ENCODE measurements at places on chromosomes 6 and 20.

DNA sequence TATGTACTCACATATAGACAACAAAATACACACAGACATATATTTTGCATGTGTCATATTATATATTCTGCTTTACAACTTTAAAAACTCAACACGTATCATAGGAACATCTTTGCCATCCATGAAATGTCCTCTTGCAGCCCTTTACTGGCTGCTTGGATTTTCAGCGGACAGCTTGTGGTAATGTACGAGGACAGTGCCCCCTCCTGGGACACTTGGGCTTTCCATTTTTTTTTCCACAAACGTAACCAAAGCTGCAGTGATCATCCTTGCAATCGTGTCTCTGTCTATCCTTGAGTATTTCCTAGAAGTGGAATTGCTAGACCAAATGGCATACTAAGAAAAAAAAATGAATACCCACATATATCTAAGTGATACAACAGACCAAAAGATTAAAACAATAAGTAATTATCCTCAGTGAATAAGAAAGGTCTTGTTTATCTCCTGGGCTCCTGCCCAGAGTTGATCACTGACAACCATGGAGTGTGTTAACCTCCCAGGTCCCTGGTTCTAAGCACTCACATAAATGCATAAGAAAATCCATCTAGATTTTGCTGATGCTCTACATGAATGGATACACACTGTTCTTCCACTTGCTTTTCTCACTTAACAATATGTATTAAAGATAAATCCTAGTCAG, 18.1 kb downstream of the BPI start:
- no peak for DNase-seq

- no peak for DNase-seq
Measured at GRCh38 chr20:60048634-60049521, 90.7 kb downstream of the CDH26 start.

DNA sequence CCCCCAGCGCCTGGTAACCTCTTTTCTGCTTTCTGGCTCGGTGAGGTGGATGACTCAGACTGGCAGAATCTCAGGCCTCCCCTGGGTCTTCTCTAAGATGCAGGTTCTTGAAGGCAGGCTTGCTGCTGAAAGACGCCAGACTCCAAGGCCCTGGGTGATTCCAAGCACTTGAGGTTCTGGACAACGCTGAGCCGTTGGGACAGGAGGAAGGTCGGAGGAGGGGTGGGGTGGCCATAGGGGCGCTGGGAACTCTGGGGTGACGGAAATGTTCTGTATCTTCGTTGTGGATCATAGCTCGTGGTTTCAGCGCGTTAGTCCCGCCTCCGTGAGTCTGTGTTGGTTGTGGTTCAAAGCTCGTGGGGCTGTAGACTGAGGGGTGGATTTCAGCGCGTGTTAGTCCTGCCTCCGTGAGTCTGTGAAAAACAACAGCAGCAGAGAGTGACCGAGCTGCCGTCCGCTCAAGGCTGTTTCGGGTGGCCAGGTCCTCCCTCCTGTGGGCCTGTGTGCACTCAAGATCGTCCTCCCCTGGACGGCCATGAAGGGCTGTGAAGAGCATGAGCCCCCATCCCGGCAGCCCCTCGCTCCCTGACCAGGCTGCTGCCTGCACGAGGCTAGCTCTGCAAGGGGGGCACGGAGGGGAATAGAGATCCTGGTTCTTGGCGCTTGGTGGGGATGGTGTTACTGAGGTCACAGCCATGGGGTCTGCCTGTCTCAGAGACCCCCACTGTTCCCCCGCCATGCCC, 7.7 kb downstream of the NTSR1 start:
- no peak for DNase-seq

- no peak for DNase-seq
Measured at GRCh38 chr20:23062632-23063031, 13.2 kb upstream of the THBD start.

DNA sequence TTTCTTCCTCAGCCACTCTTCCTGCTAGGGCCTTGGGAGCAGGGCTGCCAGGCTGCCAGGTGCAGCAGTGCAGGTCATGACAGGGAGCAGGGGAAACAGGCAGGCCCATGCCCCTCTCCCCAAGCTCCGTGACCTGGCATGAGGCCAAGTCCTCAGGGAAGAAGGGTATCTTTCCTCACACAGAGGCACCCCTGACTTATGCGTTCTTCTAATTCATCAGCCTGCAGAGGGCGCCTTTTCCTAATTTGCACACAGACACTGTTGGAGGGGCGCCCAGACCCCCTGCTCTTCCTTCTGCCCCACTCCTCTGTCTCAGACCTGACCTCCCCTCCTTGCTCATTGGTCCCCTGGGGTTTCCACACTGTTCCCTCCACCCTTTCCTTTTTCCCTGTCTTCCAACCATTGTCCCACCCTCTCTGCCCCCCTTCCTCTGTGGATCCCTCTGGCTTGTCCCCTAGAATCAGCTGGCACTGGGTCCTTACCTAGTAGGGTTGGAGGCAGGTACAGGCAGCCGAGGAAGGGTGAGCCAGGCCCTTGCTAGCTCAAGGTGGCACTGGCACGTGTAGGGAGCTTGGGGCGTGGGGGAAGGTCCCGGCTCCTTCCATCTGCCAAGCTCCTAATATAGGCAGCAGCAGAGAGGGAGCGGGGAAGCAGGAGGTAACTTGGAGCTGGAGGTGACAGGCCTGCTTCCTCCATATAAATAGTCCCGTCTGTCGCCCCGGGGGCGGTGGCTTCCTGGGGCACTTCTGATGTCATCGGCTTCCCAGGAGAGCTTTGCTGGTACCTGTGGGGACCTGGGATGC, 154.9 kb upstream of the MLN start:
- DNase-seq = no peak

DNA sequence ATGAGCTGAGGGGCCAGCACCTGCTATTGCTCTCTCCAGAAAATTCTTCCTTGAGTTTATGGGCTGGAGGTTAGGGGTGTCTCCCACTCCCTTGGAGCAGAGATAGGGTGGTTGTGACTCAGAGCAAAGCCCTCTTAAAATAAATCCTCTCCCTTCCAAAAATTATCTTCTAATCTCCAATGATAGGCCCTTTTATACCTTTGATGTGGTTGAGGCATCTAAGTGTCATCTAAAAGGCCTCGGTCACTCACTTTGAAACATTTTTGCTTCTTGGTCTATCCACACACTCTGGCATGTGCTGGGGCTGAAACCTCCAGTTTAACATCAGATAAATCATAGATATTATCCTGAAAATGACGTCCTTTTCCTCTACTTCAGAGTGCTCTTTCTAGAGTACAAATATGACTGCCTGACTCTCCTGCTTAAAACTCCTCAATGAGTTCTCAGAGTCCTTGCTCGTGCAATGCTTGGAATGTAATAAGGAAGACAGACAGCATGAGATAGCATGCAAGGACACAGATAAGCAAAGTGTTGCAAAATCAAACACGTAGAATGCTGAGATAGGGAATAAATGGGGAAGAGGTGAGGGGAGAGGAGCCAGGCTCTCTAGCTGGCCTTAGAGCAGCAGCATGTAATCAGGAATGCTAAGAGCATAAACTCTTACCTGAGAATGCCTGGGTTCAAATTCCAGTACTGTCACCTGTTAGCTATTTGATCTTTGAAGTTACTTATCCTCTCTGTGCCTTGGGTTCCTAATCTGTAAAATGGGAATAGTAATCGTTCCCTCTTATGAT, 374.1 kb upstream of the CITED2 start:
- no peak for DNase-seq

GRCh38 chr6:25042536-25042935, 106.8 kb upstream of the RIPOR2 start:
- DNase-seq = no peak

DNA sequence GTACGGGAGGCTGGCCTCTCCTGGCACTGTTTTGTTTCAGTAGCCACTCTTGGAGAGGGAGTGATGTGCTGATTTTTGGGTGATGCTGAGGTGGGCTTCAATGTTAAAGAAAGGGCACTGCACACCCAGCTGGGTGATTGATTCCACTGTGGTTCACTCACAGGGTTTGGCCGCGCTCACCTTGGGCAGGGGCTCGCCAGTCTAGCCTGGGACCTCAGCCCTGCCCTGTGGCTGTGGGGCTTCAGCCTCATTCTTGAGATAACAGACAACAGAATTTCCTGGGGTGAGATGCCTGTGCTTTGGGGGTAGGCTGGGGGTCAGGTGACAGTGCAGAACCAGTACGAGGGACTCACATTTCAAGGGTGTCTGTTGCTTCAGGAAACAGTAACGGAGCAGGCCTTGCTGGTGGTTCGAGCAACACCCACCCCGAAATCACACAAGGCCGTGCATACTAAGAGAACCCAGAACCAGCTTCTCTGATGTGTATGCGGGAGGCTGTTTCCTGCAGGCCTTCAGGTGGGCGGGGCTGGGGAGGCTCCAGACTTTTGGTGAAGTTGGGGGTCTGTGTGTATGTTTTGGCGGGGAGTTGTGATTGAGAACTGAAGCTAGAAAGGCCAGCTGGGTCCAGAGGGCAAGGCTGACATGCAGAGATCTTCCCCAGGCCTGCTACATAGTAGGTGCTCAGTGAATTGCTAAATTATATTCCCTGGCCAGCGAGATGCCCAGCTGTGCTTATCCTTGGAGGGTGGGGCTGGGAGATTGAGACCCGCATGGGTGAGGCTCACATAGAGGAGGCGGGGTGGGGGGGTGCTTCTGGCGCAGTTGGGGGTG, 154.2 kb upstream of the RNF24 start:
- DNase-seq = no peak

- no peak for DNase-seq
Measured at GRCh38 chr6:13334953-13335352, 6.6 kb upstream of the TBC1D7 start.

Measured in stimulated activated CD8-positive, alpha-beta memory T cell treated with anti-CD3 and anti-CD28 coated beads, Interleukin-2, amount 100 ng/mL, for 1 hour (primary cell).